Caki2 (cell line): ENCODE measurements at places on chromosomes 12 and 14.

DNA sequence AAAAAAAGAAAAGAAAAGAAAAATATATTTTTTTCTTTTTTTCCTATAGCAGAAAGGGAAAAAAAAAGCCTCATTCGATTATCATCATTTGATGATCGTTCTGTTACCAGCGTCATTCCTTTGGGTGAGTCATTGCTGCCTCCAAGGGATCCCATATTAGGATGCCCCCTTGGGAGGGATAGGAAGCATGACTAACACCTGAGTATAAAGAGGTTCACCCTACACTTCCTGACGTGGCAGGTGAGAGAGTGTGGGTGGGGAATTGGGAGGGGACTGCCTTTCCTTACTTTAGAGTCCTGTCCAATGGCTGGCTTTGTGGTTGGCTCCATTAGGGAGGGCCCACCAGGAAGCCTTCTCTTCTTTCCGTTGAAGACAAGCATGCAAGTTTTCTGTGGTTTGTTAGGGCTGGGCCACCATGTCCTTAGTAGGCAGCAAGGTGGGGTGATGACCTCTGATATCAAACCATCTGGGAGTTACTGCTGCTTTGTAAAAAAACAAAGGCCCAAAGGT is 56.1 kb upstream of the FUT8 start:
- DNase-seq = peak; percentile 58

DNA sequence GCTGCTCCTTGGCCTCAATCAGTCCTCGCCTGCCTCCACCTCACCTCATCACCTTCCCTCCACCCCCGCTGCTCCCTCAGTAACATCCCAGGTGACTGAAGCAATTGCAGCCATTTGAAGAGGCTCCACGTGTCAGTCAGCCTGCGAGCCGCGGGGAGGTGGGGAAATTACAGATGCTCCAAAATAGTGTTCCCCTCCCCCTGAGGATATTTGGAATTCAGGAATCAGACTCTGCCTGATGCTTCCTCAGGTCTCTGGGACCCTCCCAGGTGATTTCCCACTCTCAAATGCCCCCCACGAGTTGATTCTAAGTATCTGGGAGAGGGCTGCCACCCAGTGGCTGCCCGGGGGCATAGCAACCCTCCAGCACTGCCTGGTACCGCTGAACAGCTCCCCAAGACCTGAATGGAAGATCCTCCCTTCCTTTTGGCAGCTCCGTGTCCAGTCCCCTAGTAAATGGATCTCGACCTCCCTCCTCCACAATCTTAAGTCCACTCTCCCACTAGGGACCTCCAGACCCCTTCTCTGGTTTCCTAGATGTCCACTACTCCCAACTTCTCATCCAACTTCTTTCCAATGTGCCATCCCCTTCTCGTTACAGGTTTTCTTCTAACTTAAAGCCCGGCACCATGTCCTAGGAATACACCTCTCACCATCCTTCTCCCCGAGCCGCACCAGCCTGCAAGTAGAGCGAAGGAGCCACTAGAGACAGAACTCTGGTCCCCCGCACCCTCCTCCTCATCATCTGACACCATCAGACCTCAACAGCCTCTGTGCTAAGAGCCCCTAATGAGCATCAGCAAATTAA is 1.4 kb upstream of the ASIC1 start:
- DNase-seq = peak; percentile 66

DNA sequence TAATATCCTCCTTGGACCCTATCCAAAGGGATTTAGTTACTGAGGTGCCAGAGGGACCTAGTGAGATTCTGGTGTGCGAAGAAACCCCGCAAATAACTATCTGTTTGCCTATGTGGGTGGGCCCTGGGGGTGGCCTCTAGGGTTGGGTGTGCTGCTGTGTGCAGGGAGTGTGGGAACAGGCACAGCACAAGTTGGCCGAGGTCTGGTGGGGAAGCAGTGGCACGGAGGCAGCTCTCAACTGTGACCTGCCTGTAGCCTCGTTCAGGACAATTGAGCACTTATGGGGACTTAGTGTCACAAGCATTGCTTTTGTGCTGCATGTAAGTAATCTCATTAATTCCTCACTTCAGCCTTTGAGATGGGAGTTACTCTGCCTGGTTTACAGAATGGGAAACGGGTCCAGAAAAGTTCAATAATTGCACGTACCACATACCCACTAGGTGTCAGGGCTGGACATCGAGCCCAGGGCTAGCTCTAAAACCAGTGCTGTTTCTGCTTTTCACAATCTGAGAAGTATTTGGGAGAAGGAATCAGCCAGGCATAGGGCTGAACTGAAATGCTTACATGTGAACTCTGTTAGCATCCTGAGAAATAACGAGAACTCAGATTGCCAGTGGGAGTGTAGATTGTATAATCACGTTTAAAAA is 58.8 kb downstream of the TECPR2 start:
- DNase-seq = no peak

GRCh38 chr14:74413627-74414026 is 12.4 kb downstream of the SYNDIG1L start:
- DNase-seq = no peak

GRCh38 chr14:55556929-55557623 is 22.9 kb upstream of the KTN1 start:
- DNase-seq = peak; percentile 98

DNA sequence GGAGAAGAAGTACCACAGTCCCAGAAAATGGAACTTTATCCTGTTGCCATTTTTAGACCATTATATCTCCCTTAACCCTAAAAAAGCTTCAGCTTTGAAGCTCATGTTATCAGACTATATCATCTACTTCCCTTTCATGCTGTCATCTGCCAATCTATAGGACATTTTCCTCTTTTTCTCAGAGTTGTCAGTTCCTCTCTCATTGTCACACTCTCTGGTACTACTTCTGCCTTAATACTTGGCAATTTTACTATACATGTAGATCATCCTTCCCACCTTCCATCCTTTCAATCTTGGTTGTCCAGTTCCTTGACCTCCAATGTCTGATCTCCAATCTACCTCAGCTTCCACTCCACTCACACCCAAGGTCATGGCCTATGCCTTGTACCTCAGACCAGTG is 57.4 kb downstream of the SLC15A5 start:
- no peak for DNase-seq

DNA sequence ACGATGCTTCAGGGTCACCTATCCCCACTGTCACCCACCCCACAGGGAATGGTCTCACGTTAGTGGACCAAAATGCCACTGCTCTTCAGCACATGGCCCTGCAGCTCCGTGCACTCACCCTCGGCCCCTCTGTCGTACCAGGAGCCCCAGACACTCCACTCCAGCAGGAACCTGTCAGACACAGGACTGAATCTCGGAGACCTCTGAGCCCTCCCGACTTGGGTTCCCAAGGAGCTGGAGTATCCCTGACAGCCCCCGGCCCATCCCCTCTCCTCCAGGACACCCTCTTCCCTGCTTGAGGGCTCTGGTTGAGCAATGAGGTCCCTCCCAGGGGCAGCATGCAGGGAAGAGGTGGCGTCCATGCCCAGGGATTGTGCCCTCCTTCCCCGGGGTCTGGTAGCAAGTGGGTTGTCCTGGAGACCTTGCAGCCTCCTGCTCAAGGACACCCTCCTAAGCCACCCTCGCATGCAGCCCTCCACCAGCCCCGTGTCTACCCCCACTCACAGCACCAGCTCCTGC is 20.4 kb upstream of the LRTM2 start:
- no peak for DNase-seq

- no peak for DNase-seq
Observed at GRCh38 chr14:89723930-89724627, 230.5 kb downstream of the EFCAB11 start.

GRCh38 chr14:104514156-104514848 is 65.3 kb upstream of the C14orf180 start:
- DNase-seq = no peak

- DNase-seq = no peak
Observed at GRCh38 chr12:54716261-54716660, 68.1 kb upstream of the DCD start.

GRCh38 chr12:4450551-4451112 is 5.0 kb upstream of the FGF6 start:
- no peak for DNase-seq
